Fibroblast of skin of left quadriceps (primary cell): ENCODE measurements at places on chromosomes 4 and X.

GRCh38 chr4:83609365-83609764, 73.5 kb downstream of the GPAT3 start:
- DNase-seq = no peak

- no peak for DNase-seq
Observed at GRCh38 chr4:18213576-18214198, 192.1 kb upstream of the LCORL start.

GRCh38 chr4:87555773-87556619, 26.8 kb upstream of the SPARCL1 start:
- peak; percentile 4 for DNase-seq

DNA sequence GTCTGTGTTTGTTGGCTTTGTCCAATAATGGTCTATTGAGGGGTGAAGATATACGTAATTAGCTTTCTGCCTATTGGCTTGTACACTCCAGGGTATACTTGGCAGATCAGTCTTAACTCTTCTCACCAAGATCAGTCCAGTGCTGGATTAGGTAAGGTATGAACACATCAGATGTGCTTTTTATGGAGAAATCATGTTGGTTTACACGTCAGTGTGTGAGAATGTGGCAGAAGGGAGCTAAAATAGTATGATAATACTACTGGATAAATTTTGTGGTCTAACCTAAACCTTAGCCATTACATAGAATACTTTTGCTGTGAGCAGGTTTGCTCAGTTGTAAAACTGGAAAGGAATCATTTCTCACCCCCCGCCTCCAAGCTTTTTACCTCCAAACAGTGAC, 4.2 kb downstream of the PDHA1 start:
- DNase-seq = no peak

GRCh38 chr4:161936625-161937550, 226.9 kb downstream of the FSTL5 start:
- DNase-seq = peak; percentile 95
